ENCODE measurements at places on chromosomes 2 and 18.

- DNase-seq: no peak
These were observed 98.4 kb downstream of the EHBP1 start for GRCh38 chr2:62803961-62804360.

GRCh38 chr18:79416022-79416676, 20.4 kb downstream of the NFATC1 start:
- no peak for DNase-seq

DNA sequence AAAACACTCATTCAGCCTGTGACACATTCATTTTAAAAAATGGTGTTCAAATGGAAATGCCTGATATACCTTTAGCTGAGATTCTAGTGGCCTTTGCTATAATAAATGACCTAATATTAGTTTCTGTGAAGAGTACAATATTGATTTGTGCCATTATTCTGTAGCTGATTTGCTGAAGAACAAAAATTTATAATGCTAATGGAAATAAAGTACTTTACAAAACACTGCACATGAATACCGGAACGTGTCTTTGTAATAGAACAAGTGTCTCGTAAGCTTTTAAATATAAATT, 138.7 kb downstream of the WDR7 start:
- no peak for DNase-seq

GRCh38 chr2:145484448-145485097, 964.7 kb upstream of the ZEB2 start:
- DNase-seq: no peak

GRCh38 chr2:217186668-217187159, 326.9 kb upstream of the TNP1 start:
- no peak for DNase-seq

- no peak for DNase-seq
These were observed 400 bp downstream of the CCDC88A start for GRCh38 chr2:55419233-55419678.

GRCh38 chr2:37205689-37206341, 9.5 kb downstream of the CEBPZOS start:
- DNase-seq: no peak

- no peak for DNase-seq
These were observed 15.3 kb downstream of the TET3 start for GRCh38 chr2:73999881-74000597.
